Nucleus accumbens (tissue), 56 donors: ENCODE measurements at places on chromosomes 7 and 10.

DNA sequence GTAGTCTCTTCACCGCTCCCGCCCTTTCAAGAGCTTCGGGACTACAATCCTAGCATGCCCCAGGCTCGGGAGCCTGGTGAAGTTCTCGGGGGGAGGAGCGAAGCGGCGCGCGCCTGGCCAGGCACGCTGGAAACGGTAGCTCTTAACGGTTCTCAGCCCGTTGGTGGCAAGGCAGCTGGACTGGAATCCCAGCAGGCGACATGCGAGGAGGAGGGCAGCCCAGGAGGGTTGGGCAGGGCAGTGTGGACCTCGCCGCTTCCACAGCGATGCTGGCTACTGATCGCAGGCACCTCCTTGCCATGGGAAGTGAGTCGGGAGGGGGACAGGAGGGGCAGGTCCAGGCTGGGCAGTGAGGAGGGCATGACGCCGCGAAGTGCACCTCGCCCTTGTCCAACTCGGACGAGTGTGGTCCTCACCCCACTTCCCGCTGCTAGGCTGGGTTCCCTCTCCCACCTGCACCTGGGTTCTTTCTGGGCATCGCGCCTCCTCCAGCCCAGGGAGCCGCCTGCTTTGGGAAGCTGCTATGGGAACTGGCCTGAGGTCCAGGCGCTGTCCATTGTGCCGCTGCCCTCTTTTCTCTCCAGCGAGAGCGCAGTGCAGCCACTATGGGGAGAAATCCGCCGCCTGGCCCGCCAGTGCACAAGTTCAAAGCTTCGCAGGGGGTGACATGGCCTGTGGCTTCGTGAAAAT, 367.8 kb upstream of the NUPR2 start:
- DNase-seq = no peak

- DNase-seq = no peak
Observed at GRCh38 chr10:24114556-24114955, 94.4 kb upstream of the KIAA1217 start.

DNA sequence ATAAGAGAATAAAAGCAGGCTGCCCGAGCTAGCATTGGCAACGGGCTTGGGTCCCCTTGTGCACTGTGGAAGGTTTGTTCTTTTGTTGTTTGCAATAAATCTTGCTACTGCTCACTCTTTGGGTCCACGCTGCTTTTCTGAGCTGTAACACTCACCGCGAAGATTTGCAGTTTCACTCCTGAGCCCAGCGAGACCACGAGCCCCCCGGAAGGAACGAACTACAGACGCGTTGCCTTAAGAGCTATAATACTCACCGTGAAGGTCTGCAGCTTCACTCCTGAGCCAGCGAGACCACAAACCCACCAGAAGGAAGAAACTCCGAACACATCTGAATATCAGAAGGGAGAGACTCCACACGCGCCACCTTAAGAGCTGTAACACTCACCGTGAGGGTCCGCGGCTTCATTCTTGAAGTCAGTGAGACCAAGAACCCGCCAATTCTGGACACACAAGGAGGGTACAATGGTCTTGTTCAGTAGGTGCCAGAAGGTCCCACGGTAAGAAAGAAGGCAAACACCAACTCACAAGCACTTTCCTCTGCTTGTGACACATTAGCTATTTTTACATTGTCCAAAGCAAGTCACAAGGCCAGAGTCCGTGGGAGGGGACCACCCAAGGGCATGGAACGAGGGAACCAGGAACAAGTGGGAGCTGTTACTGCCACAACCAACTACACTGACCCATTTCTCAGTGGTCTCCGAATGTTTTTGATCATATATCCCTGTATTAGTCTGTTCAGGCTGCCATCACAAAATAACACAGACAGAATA, 29.2 kb upstream of the CACUL1 start:
- no peak for DNase-seq

DNA sequence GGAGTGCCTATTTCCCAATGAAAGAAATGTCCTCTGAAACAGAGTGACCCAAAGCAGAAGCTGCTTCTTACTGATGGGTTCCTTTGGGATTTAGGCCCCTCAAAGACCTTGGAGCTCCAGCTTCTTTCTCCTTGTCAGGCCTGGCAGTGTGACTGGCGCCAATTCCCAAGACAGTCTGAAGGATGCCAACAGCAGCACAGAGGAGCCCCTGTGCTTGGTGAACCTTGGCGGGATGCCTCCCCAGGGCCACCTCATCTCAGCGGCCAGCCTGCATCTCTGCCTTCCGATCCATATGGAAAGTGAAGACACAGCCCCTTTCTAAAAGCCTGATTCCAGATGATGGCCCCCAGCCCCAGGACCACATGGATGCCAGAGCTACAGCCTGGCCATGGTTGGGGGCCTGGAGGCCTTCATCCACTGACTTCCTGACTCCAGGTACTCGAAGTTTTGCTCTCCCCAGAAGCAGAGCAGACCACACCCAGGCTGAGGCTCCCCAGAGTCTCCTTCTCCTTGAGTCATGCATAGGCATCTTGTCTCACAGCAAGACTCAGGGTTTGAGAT, 45.4 kb downstream of the FBXW4 start:
- no peak for DNase-seq

DNA sequence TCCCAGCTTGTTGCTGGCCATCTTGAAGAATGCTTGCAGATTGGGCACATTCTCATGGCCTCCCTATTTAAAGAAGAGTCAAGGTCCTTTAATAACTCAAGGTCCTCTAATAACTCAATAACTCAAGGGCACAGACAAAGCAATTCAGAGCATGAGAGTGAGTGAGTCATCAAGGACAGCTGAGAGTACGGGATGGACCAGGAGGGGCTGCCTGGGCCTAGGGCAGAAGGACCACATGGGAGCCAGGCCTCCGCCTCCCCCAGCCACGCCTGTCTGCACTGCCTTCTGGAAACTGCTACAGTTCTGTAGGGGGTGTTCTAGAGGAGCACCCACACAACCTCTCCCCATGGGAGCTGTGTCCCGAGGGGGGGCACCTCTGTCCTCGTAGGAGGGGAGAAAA, 48.9 kb downstream of the ZNF503 start:
- DNase-seq = no peak

- no peak for DNase-seq
Observed at GRCh38 chr10:51707821-51708424, 8.5 kb upstream of the CSTF2T start.

DNA sequence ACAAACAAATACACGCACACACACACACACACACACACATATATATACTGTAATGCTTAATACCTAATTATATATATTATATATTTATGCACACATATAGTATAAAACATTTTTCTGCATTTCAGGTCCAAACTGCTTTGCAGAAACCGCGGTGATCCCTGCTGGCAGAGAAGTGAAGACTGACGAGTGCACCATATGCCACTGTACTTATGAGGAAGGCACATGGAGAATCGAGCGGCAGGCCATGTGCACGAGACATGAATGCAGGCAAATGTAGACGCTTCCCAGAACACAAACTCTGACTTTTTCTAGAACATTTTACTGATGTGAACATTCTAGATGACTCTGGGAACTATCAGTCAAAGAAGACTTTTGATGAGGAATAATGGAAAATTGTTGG, 138.5 kb downstream of the VWC2 start:
- DNase-seq = no peak

DNA sequence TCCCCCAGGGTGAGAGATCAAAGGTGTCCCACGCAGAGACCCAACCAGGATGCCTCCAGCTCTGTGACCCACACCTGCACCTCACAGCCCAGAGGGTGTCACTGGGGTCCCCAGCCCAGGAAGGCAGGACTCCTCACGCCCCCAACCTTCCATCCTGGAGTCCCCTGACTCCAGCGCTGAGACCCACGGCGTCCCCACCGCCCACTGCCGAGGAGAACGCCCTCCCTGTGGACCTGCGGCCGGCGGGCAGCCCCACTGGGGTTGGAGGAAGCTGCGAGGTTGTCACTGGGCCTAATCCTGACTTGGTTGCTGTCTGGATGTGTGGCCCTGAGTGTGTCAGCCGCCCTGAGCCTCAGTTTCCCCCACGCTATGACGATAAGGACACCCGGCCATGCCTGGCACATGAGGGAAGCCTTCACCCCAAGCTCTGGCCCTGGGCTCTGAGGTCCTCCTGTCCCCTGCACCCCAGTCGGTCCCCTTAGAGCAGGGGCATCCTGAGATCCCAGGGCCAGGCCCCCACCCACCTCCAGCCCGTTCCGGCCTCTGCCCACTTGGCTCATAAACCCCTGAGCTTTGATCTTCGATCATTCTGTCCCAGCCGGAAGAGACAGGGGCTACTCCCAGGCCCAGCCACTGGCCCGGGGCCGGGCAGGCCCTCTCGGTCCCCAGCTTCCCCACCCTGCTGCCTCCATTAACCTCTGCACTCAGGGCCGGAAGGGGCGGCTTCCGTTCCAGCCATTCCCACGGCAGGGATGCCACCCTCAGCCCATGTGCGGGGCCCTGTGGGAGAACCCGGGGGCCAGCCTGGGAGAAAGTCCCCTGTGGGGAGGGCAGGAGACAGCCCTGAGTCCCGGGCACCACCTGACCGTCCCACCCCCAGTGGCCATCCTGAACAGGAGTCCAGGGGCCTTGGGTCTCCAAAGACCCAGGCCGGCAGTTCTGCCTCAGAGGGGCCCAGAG, 113.2 kb downstream of the MICALL2 start:
- no peak for DNase-seq

GRCh38 chr10:30980951-30981616, 50.6 kb downstream of the ZNF438 start:
- peak; percentile 19 for DNase-seq

- DNase-seq = no peak
Observed at GRCh38 chr10:130507461-130507860, 371.3 kb downstream of the GLRX3 start.

DNA sequence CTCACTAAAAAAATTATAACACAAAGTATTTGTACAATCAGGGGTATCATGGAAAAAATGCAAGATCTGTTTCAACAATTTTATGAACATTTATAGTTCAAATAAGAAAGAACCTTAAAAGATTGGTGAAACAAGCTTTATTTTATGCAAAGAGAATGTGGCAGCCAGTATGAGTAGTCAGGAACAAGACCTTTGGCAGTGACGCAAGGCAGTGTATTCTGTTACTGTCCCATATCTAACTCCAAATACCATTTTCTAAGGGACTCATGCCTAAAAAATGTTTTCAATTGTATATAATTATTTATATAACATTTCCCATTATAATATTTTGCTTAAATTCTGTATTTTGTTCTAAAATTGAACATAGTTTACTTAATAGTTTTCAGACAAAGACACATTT, 19.1 kb upstream of the FAM53B start:
- no peak for DNase-seq

DNA sequence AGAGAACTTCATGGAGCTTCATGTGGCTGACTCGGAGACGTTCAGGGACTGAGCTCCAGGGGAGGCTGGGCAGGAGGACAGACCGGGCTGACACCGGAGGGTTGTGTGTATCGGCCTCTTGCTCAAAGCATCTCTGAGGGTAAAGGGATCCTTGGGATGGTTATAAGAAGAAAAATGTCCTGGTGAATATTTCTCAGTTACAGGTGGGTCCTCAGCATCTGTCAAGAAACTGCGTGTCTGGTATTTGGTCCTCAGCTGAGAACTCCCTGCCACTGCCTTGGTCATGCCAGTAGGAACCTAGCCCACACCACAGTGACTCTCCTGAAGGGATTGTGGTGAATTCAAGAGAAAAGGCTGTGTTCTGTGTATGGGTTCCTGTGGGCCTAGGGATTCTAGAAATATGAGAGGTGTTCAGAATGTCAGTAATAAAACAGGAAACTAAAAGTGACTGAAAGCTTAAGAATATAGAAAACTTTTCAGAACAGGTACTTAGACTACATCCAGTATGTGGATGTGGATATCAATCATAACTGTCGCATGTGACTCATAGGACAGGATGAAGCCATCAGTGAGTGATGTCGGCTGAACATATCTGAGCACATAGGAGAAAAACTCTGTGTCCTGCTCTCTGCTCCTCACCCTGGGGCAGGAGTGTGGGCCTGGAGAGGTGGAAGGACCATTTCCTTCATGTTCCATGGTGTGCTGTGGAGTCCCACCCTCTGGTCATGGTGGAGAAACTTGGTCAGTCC, 28.4 kb downstream of the MBL2 start:
- no peak for DNase-seq

DNA sequence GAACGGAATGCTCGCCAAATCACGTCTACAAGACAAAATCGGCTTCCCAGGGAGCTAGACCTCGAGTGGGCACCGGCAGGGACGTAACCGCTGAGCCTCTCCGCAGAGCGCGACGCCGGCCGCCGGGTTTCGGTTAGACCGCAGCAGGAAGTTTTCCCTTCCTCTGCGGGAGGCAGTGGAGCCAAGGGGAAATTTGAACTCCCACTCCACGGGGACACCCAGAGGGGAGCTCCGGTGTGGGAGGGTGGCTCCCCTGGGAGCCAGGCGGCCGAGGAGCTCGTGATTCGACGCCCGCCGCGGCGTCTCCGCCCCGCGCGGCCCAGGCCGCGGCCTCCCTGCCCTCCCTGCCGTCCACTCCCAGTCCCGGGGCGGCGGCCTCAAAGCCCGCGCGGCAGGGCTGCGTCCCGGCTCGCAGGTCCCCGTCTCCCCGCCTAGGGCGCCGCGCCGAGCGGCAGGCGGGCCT, 426 bp downstream of the SYPL1 start:
- DNase-seq = peak; percentile 57

DNA sequence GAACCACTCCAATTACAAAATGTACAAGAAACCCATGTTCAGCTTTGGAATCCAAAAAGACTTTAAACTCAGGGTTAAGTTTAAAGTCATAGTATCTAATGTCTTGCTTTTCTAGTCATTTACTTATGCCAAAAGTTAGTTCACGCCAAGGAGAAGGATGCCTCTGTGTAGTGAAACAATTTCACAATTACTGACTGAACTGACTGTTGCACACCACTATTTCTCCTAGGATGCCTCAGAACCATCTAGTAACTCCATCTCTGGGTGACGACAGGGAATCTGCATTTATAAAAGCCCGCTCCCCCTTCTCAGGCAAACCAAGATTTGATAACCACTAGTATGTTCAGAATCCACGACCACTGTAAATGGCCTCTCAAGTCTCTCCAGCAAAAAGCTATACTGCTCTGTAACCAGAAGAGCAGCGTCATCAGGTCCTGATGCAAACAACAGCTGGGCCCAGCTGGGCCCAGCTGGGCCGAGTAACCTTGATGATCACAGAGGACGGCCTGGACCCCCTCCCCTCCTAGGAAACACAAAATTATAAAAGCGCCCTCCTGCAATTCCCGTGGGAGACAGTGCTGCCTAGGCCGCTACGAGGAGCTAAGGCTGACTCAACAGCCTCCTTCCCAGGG, 680 bp upstream of the ADO start:
- no peak for DNase-seq

DNA sequence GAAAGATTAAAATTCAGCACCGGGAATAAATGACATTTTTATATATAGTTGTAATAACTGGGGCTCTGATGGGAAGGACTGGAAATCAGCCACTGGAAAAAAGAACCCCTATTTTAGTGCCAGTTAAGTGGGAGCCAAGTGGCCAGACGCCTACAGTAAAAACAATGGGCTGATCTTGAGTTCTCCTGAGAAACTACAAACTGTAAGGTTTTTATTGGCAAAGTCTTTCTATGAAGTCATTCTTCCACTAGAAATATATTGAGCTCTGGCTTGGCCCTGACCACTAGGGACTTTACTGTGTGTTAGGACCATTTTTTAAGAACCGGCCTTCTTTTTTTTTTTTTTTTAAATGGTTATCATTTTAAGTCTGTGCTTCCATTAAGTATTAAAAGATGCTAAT, 79.6 kb downstream of the ZNF22 start:
- DNase-seq = no peak

- DNase-seq = no peak
Observed at GRCh38 chr10:75972491-75973276, 541.3 kb downstream of the LRMDA start.
